Activated naive CD4-positive, alpha-beta T cell (primary cell): ENCODE measurements at places on chromosomes 11 and 22.

DNA sequence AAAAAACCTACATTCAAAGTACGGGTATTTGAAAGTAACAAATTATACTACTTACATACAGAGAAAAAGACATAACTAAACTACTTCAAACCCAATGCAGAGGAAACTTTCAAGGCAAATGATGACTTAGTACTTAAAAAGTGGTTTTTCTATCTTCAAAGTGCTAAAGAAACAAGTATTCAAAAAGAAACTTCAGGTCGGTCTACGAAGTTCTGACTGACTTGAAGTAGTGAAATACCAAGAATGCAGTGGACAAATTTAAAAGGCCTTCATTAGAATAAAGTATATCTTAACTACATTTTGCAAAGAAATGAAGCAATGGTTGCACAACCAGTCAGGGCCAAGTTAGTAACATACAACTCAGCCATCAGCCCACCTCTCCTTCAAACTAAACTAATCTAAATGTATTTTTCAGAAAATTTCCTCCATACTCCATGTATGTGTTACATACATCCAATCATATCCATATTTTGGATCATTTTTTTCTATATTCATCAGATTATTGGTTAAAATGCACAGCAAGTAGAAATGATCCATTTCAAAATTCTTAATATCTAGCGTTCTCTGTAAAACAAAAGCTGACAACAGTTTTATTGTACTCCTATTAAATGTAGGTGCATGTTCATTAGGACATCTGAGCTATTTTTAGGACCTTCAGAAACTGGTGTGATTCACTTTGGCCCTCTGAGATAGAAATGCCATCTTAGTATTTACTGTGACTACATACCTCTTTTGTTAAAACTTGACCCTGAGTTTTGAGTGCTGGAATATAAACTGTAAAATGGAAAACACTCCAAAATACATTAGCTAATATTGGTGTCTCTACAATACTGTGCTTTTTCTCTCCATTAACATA lies 49.9 kb downstream of the BIRC2 start:
- no peak for DNase-seq

DNA sequence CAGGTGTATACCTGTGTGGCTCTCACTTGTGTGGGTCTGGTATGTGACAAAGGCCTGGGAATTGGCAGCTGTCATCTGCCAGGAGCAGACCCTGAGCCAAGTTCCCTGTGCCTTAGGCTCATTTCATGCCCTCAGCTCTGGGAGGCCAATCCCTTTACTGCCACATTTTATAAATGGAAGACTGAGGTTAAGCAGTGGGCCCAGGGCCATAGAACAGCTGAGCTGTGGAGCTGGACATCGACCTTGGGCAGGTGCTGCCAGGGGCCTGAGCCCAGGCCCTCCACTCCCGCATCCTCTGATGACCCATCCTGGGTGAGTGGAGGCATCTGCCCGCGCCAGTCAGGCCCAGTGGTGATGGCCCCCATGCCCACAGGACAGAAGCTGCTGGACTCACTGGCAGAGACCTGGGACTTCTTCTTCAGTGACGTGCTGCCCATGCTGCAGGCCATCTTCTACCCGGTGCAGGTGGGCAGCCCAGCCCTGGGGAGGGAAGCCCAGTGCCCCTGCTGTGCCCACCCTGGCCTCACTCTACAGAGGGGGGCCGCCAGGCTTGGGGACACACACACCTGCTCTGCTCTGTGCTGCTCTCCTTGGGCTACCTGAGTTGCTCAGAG lies 20.9 kb upstream of the ARHGAP8 start:
- DNase-seq = no peak

- DNase-seq = no peak
Observed at GRCh38 chr11:33377412-33378370, 120.5 kb downstream of the HIPK3 start.

DNA sequence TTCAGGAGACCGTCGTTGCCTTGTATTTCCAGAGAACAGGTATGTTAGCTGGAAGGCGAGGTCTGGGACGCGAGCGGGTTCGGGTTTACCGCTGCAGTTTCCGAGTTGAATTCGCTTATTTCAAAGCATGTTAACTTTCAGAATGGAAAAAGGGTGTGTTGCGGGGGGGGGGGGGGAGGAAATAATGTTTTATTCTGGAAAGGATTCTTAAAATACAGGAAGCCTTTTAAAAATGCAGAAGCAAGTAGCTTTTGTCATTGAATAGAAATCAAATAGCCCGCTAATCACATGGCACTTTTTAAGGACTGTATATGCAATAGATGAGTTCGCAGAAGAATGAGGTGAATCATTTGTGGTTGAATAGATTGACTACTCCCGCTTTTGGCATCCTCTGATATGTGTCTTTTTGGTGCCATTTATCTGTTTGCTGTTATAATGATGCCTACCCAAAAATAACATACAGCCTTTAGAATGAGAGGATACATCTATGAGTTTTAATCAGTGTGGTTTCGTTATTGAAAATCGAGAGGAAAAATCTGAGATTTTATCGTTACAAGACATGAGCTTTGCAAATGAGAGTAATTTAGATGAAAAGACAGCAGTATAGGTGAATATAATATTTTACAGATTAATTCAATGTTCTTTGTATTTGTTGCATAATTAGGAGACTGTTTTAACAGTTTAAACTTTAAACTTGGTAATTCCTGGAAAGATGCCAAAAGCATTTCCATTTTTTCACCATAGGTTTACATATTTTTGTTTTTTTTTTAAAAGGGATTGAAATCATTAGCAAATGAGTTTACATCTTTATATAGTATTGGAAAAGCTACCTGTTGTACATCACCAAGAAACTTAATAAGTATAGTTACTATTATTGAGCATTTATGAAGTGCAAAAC lies 1.7 kb downstream of the PDE3B start:
- no peak for DNase-seq

- no peak for DNase-seq
Observed at GRCh38 chr11:10898003-10898762, 40.3 kb upstream of the ZBED5 start.

DNA sequence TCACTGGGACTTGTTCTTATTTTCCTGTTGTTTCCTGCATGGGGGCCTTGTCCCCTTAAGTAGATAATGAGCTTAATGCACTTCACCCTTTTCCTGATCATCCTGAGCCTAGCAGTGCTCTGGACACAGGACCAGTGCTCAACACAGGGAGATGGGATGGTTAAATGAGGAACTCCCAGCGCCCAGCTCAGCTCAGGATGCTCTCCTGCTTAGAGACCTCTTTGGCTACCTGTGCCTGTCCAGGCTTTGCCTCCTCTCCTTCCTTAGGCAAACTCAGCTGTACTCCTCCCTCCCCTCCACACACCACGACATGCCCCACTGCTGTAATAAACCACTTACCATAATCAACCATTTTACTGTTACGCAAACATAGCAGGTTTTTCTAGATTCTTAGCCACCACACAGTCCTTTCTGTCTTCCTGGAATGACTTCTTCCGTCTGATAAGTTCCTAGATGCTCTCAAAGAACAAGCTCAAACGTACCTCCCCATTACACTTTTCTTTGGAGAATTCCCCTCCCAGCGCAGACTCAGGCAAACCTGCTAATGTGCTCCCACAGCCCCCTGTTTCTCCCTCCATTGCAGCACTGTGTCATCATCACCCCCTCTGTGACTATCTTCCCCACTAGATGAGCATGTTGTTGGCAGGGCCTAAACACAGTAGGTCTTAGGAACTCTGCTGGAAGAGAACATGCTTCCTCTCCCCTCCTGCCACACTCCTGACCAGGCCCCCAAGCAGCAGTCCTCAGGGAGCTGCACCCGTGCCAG lies 113.6 kb downstream of the MICAL2 start:
- no peak for DNase-seq

DNA sequence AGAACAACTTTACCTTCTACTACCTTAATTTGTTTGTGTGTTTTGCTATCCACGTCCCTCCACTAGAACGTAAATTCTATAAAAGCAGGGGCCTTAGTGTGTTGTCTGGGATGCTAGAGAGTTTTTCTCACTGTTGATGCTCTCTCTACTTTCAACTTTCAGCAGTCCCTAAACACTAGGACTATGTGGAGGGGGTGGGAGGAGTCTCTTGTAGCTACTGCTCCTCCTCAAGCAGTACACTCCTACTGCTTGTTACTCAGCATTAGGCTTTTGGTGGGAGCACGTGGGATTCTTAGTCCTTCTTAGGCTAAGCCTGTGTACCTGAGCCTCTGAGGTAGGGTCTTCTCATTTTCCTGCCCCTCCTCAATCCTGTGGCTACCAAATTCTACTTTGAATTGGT lies 56.3 kb downstream of the ARHGAP20 start:
- no peak for DNase-seq

DNA sequence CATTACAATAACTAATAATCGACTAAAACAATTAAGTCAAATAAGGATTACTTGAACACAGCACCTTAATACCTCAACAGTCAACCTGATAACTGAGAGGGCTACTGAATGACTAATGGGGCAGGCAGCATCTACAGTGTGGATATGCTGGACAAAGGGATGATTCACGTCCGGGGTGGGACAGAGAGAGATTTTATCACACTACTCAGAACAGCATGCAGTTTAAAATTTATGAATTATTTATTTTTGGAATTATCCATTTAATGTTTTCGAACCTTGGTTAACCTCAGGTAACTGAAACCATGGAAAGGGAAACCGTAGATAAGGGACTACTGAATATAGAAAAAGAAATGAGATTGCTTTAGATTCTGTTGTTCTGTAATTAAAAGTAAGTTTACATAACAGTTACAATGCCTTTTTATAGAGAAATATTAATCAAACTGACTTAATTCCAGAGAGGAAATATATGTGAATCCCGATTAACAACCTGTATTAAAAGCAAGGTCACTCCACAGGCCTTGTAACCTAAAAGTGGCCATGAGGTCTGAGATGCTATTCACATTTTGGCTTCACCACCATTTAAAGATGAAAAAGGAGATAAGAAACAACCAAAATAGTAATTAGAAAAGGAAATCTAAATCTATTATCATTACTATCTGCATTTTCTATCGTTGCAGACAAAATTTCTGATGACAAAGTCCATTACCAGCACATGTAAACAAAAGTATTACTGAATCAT lies 119.0 kb upstream of the TP53AIP1 start:
- no peak for DNase-seq

DNA sequence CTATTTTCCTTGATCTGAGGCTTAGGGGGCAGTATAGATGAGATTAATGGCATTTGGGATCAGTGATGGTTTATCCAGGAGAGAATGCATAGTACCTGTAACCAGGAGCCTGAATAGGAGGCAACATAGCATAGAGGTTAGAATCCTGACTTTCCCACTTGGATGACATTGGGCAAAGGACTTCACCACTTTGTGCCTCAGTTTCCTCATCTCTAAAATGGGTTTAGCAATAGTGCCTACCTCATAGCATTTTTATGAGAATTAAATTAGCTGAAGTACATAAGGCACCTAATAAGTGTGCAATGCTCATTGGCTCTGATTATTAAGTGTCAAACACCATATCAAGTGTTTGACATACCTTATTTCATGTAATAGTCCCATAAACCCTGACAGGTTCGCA lies 30.8 kb downstream of the CD44 start:
- DNase-seq = no peak

DNA sequence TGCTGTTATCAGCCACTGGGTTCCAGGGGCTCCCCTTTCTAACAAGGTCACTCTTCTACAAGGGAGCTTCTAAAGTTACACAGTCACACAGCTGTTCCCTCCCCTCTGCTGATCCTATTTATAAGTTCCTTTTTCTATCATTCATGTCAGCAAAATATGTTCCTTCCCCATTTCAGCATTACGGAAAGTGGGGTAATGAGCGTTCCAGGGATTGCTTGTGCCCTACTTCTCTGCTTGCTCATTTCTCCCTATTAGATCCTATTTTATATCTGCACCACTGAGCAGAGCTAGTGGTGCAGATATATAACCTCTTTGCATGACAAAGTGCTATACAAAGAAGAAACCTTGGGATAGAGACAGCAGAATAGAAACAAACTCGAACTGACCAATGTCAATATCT lies 22.7 kb upstream of the PLEKHB1 start:
- DNase-seq = no peak

DNA sequence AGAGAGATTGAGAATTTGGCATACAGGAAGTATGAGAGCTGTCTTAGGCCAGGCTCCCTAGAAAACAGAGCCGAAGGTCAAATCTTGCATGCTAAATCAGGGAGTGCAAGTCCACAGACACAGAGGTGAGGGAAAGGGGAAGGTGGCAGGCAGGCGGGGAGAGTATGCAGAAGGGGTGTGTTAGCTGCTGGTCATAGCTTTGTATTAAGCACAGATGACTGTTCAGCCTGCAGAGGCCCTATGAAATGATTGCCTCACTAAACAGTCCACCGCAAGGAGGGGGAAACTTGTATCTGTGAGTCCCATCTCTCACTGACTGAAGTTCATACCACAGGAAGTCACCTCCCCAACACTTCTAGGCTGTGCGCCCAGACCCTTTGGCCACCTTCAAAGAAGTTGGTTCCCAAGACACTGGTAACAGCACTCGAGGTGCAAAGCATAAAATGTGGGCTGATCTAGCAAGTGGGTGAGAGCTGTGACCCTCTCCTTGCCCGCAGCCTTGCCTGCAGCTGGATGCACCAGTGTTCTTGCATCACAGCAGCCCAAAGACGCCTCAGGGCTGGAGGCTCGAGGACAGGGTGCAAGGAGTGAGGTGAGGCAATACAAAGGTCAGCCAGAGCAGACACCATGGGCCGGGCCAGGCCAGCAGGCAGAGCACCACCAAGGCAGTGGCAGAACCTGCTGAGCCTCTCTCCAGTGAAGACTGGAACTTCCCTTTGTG lies 115.3 kb upstream of the TBCEL start:
- DNase-seq = no peak

GRCh38 chr11:46161201-46161600 lies 39.9 kb upstream of the PHF21A start:
- DNase-seq = no peak

GRCh38 chr11:297586-298405 lies 1.5 kb downstream of the IFITM5 start:
- DNase-seq = no peak

- no peak for DNase-seq
Observed at GRCh38 chr22:49184736-49185135, 642.9 kb downstream of the BRD1 start.

DNA sequence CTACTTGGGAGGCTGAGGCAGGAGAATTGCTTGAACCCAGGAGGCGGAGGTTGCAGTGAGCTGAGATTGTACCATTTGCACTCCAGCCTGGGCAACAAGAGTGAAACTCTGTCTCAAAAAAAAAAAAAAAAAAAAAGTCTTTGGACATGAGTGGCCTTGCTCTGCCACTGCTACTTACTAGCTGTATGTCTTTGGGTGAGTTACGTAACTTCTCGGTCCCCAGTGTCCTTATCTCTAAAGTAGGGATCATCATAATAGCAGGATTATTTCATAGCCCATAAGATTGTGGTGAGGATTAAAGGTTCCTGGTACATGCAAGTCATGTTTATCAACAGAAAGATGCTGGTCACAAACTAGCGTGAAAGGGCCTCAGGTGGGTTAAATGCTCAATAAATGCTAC lies 53.9 kb upstream of the HEPHL1 start:
- no peak for DNase-seq

- DNase-seq = no peak
Observed at GRCh38 chr11:85718991-85719807, 33.2 kb upstream of the CCDC89 start.

GRCh38 chr11:35373284-35373933 lies 45.9 kb downstream of the SLC1A2 start:
- DNase-seq = no peak
